H1 (cell line): ENCODE measurements at places on chromosomes 2 and 18. TPM values are rescaled to one million over a fixed set of nuclear protein-coding genes. Genes with fewer than 3 reads are reported as not detected.

Gene FOSL2
- total RNA-seq, result 4.5 and 5.5 TPM in 2 replicates

Gene ASAP2
- 16.6 and 18.7 TPM in 2 replicates for total RNA-seq

DNA sequence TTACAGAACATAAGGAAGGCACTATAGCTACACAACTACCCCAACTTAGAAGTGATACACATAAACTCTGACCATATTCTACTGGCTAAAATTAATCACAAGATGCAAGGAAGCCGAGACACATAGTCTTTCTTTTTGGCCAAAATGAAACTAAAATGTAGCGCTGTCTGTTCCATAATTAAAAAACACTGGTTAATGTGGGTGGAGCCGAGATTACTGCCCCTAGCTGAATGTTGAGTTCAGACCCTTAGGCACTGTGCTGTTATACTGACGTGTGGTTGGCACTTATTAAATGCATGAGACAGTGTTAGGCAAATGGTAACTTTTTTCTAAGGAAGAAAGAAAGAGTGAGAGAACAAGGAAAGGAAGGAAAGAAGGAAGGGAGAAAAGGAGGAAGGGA lies 254.6 kb upstream of the RND3 start:
- no peaks in the 10 kb centered on the region for H3K36me3 ChIP-seq
- H3K4me1 ChIP-seq, result peaks cover 3% of the 10 kb centered on the region
- H3K27me3 ChIP-seq, result no peaks in the 10 kb centered on the region; the same call in 1 of the 2 replicates
- no peak overlapping the region for H3K27ac ChIP-seq

DNA sequence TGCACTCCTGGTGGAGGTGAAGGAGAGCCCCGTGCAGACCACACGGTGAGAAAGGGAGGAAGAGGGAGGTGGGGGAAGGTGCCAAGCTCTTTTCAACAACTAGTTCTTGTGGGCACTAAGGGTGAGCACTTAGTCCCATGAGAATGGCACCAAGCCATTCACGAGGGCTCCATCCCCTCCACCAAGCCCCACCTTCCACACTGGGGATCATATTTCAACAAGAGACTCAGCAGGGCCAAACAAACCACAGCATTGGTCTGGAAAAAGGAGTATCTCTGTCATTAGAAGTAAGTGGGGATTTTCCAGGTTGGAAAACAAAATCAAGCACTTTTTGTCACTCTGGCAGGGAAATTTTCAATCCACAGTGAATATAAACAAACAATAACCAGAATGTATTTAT lies 38.4 kb downstream of the ZAP70 start:
- no peak overlapping the region for H3K27ac ChIP-seq
- no peak overlapping the region for H3K4me3 ChIP-seq
- no peak for DNase-seq
- H3K4me1 ChIP-seq, result peaks cover 5% of the 10 kb centered on the region; the same call in 1 of the 2 replicates

- H3K27ac ChIP-seq, result no peak overlapping the region
- no peak overlapping the region for H3K4me3 ChIP-seq
- DNase-seq, result no peak
- no peaks in the 10 kb centered on the region for H3K4me1 ChIP-seq
- H3K27me3 ChIP-seq, result no peaks in the 10 kb centered on the region
Observed at GRCh38 chr18:183769-184168, 25.4 kb downstream of the USP14 start.
